Jurkat, Clone E6-1 (cell line): ENCODE measurements at places on chromosomes 16 and 17.

DNA sequence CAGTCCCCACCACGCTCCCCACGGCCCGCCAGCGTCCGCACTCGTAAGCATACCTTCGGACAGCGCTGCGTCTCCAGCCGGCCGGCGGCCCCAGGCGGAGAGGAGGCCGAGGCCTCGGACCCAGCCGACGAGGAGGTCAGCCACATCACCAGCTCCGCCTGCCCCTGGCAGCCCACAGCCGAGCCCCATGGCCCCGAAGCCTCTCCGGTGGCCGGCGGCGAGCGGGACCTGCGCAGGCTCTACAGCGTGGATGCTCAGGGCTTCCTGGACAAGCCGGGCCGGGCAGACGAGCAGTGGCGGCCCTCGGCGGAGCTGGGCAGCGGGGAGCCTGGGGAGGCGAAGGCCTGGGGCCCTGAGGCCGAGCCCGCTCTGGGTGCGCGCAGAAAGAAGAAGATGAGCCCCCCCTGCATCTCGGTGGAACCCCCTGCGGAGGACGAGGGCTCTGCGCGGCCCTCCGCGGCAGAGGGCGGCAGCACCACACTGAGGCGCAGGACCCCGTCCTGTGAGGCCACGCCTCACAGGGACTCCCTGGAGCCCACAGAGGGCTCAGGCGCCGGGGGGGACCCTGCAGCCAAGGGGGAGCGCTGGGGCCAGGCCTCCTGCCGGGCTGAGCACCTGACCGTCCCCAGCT lies 4.9 kb downstream of the TPSG1 start:
- DNase-seq, result no peak

- DNase-seq, result no peak
Measured at GRCh38 chr17:208429-208828, 27.0 kb upstream of the DOC2B start.

DNA sequence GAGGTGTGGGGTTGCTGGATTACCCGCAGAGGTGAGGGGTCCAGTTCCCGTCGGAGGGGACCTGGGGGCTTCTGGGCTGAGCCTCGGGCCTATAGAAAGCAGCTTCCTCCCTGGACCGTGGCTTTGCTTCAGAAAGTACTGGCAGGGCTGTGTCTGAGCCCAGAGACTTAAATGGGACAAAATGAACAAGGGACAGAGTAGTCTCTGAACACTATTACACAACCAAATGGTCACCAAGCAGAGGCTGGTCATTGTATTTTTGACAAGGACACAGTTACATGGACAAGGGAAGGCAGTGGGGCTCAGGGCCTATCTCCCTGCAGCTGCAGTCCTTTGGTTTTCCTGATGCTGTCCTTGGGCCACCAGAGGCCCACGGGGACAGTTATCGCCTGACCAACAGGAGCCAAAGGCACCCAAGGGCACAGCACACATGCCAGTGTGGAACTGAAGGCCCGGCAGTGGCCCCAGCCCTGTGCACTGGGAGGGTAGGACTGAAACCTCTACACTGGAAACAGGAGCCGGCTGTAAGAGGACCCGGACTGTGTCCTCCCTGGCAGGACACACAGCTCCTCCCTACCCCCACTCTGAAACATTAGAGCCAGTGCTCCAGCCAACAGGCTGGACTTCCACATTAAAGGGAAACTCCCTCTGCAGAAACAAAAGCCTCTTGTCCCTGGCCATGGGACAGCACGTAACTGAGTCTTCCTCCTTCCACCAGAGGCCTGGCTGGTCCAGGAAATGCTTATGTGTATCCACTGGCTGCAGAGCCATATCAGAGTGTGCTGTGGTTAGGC lies 26.0 kb upstream of the ERN1 start:
- no peak for DNase-seq

GRCh38 chr17:77542551-77543490 lies 402.1 kb downstream of the SEC14L1 start:
- peak; percentile 64 for DNase-seq

DNA sequence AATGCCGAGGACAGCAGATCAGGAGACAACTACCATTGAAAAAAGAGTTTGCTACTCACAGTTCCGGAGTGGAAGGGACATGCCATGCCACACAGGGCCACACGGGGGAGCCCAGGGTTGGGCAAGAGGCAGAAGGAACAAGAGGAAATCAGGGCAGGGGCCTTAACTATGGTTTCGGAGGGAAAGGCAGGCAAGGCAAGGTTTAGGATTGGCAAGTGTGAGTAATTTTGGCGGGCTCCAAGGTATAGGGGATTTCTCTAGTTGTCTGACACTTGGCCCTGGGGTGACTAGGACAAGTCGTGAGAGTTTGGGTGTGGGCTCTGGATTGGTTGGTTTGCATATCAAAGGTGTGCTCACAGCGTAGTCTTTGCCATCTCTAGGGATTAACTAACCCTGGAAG lies 27.0 kb upstream of the NTN1 start:
- DNase-seq, result peak; percentile 58

GRCh38 chr17:4159761-4160160 lies 16.8 kb downstream of the CYB5D2 start:
- DNase-seq, result no peak

GRCh38 chr17:73482251-73482716 lies 162.0 kb downstream of the SDK2 start:
- no peak for DNase-seq

GRCh38 chr17:75327757-75328156 lies 38.5 kb upstream of the SLC25A19 start:
- no peak for DNase-seq

GRCh38 chr17:2028234-2028614 lies 1.7 kb upstream of the DPH1 start:
- DNase-seq, result no peak

GRCh38 chr17:49616086-49616485 lies 40.4 kb downstream of the NXPH3 start:
- no peak for DNase-seq

GRCh38 chr16:72224260-72224768 lies 52.4 kb upstream of the PMFBP1 start:
- peak; percentile 52 for DNase-seq

DNA sequence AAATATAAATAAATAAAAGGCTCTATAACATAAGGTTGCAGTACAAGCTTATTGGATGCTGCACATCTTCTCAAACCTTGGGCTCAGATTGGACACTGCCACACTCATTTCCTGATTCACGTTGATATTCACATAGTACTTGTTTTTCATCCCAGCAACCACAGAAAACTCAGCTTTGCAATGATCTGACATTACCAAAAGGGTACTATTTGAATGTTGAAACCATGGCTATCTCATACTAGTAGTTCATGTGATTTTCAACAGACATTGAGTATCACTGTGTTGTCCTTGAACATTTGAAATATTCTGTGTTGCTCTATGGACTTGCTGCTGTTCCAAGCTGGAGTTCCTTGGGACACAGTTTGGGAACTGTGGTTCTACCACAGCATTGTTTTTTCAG lies 14.0 kb upstream of the DDX52 start:
- DNase-seq, result no peak

GRCh38 chr17:80097844-80098691 lies 3.3 kb upstream of the GAA start:
- DNase-seq, result no peak
